ENCODE measurements at places on chromosomes 7 and 10. TPM values are rescaled to one million over a fixed set of nuclear protein-coding genes. Genes with fewer than 3 reads are reported as not detected.

CLCN1 gene
- total RNA-seq: not detected

TAF3 gene
- 16.5 TPM for total RNA-seq

VSTM4 gene
- total RNA-seq: 0.25 TPM

OR2A42 gene
- total RNA-seq: not detected

FANK1 gene
- 1.1 TPM for total RNA-seq

HOXA4 gene
- total RNA-seq: not detected

AMZ1 gene
- total RNA-seq: 1.3 TPM

LLCFC1 gene
- not detected for total RNA-seq

AEBP1 gene
- 18.1 TPM for total RNA-seq

WDFY4 gene
- 0.58 TPM for total RNA-seq

BAMBI gene
- total RNA-seq: 0.32 TPM

ARF5 gene
- total RNA-seq: 135 TPM

OPN1SW gene
- total RNA-seq: not detected

CEP55 gene
- total RNA-seq: 55.8 TPM

EVX1 gene
- total RNA-seq: not detected

HOXA6 gene
- not detected for total RNA-seq

LAMB4 gene
- total RNA-seq: not detected

POM121 gene
- 68.0 TPM for total RNA-seq

CRPPA gene
- 0.53 TPM for total RNA-seq

SLC26A5 gene
- total RNA-seq: not detected

FGL2 gene
- total RNA-seq: 0.93 TPM

NUPR2 gene
- total RNA-seq: 0.58 TPM

SPDYE16 gene
- not detected for total RNA-seq

TET1 gene
- total RNA-seq: 0.91 TPM

SUN1 gene
- 84.4 TPM for total RNA-seq

CLDN3 gene
- not detected for total RNA-seq

TACR2 gene
- not detected for total RNA-seq

PIP gene
- not detected for total RNA-seq

RINT1 gene
- total RNA-seq: 30.0 TPM

VKORC1L1 gene
- 14.1 TPM for total RNA-seq

AKR1C3 gene
- 0.44 TPM for total RNA-seq

PNLIP gene
- total RNA-seq: not detected

ZNF518A gene
- 26.6 TPM for total RNA-seq

SPAG6 gene
- 0.38 TPM for total RNA-seq

CYP2C19 gene
- total RNA-seq: 0.42 TPM

ITGA8 gene
- not detected for total RNA-seq

XRCC2 gene
- 16.6 TPM for total RNA-seq

PPP1R9A gene
- 0.02 TPM for total RNA-seq

ACHE gene
- total RNA-seq: 0.16 TPM

FBXO24 gene
- 3.6 TPM for total RNA-seq

CHN2 gene
- 0.91 TPM for total RNA-seq

Measured in activated T-cell treated with anti-CD3 and anti-CD28 coated beads, Interleukin-2, amount 50 U/mL, for 72 hours (primary cell).